ENCODE measurements at places on chromosomes 7 and 10. TPM values are rescaled to one million over a fixed set of nuclear protein-coding genes. Genes with fewer than 3 reads are reported as not detected.

The WEE2 gene
- total RNA-seq, result not detected

The LARP4B gene
- total RNA-seq, result 49.6 TPM

The PPP1R3C gene
- total RNA-seq, result 29.1 TPM

The NME8 gene
- 0.29 TPM for total RNA-seq

The MBL2 gene
- not detected for total RNA-seq

The CYP3A4 gene
- not detected for total RNA-seq

The TEX47 gene
- total RNA-seq, result not detected

The OLAH gene
- total RNA-seq, result 1.9 TPM

The CALHM2 gene
- total RNA-seq, result 49.8 TPM

The CCT6A gene
- 87.9 TPM for total RNA-seq

The STOX1 gene
- 0.24 TPM for total RNA-seq

The TFR2 gene
- total RNA-seq, result 0.83 TPM

The SAP25 gene
- total RNA-seq, result 2.8 TPM

The TMEM270 gene
- not detected for total RNA-seq

The DIP2C gene
- total RNA-seq, result 39.3 TPM

The ZNF789 gene
- total RNA-seq, result 9.8 TPM

The SLC16A9 gene
- 6.1 TPM for total RNA-seq

The TPST1 gene
- total RNA-seq, result 32.5 TPM

The KIF11 gene
- 1.1 TPM for total RNA-seq

The MPP7 gene
- total RNA-seq, result 58.6 TPM

The TUBB8 gene
- not detected for total RNA-seq

The ZPBP gene
- total RNA-seq, result not detected

The IFIT1B gene
- total RNA-seq, result 0.14 TPM
